Fibroblast of villous mesenchyme (primary cell): ENCODE measurements at places on chromosomes 4 and X. TPM values are rescaled to one million over a fixed set of nuclear protein-coding genes. Genes with fewer than 3 reads are reported as not detected.

DNA sequence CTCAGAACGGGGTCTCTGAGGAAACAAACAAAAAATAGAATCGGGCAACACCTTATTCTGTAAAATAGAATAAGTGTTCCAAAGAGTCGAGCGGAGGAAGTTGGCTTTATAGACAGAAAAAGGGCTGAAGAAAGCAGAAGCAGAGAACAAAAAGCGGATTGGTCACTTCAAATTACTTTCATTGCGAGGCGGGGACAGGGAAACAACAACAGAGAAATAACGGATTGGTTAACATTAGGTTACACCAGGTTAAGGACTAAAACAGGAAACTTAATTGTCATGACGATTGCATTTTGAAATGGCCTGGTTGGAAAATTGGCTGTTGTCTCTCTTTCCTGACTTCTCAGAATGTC, 433 bp upstream of the COQ2 start:
- peak; percentile 64 for DNase-seq

- no peak for DNase-seq
These were observed 45.7 kb downstream of the GPAT3 start for GRCh38 chr4:83581411-83582288.

The GNRHR gene
- under 0.01 TPM in 1 of 2 replicates, not detected in the other for total RNA-seq

The PARM1 gene
- total RNA-seq = 0.86 and 1.3 TPM in 2 replicates

The FGD1 gene
- total RNA-seq = 10.4 and 11.0 TPM in 2 replicates

The GAGE12E gene
- not detected in 2 replicates for total RNA-seq

GRCh38 chrX:135931644-135932487, 38.4 kb downstream of the SAGE1 start:
- peak; percentile 20 for DNase-seq

- DNase-seq = peak; percentile 86
These were observed 371.7 kb downstream of the BCOR start for GRCh38 chrX:39725928-39726619.

GRCh38 chr4:112889619-112890527, 159.6 kb upstream of the ANK2 start:
- peak; percentile 88 for DNase-seq

DNA sequence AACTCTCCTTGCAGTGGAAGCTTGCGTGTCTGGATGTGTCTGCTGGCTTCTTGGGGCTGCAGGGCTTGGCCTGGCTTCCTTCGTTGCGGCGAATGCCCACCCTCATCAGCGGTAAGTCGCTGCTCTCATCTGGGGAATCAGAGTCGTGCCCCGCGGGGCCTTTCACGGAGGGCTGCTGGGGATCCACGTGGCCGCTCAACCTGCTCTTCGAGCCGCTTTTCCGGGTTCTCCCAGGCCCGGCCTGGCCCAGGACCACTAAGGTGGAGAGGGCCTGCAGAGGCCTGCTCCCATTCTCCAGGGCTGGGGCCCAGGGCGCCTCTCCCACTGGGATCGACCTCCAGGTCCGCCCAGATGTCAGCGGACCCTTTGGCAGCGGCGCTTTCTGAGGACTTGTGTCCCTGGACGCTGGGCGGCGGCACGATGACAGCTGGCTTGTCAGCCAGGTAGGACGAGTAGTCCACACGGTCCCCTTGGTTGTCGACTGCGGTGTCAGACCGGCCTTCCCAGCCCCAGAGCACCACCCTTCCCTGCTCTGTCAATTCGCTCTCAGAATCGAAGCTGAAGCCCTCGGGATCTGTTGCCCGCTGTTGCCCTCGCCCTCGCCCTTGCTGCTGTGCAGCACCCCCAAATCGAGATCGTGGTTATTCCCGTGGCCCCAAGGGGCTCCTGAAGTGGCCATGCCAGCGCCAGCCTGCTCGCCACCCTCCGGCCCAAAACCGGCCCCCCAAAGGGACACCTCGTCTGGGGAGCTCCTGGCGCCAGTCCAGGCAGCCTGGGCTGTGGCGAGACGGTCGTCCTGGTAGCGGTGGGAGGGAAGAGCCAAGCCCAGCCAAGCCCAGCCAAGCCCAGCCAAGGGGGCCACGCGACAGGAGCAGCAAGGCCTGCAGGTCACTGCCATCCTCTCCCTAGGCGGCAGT, 37.8 kb upstream of the NHSL2 start:
- DNase-seq = no peak

The HMX1 gene
- not detected in 2 replicates for total RNA-seq

The BEND4 gene
- not detected in 2 replicates for total RNA-seq

The CSN1S1 gene
- not detected in 2 replicates for total RNA-seq

The BEX4 gene
- 6.0 and 7.1 TPM in 2 replicates for total RNA-seq

GRCh38 chr4:1309261-1310010, 19.7 kb downstream of the MAEA start:
- peak; percentile 96 for DNase-seq

DNA sequence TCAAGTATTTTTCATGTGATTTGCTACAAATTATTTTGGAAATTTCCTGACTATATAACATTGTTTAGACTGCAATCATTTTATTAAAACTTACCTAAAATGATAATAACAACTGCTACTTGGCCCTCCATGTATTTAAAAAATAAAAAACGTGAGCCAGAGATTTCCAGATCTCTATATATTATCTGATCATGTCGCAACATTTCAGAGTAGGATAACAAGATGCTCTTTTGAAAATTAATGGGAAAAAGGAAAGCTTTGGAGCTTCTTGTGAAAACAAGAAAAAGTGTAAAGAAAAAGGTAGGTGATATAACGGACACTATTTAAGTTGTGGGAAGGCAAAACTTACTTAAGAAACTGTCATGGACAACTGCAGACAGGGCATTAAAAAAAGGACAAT, 14.9 kb upstream of the MAB21L2 start:
- no peak for DNase-seq

The EREG gene
- total RNA-seq = 1.3 and 5.2 TPM in 2 replicates

- no peak for DNase-seq
These were observed 501.1 kb downstream of the KCNIP4 start for GRCh38 chr4:21447301-21448054.

The TAF7L gene
- total RNA-seq = 0.32 and 1.3 TPM in 2 replicates

DNA sequence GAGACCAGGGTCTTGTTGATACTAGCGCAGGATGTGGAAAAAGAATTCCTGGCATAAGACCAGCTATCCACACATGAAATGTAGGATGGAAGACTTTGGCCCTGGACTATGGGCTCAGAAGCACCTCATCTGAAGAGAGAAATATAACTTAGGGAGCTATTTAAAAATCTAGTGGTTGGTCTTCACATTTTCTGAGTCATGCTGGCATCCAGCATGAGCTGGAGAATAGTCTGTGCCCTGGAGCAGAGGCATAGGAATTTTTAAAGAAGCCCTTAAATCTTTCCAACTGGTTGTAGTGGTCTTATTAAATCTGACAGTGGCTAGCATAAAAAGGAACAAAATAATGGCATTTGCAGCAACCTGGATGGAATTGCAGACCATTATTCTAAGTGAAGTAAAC, 86.3 kb downstream of the SMARCA5 start:
- no peak for DNase-seq

GRCh38 chr4:90621080-90621479, 493.9 kb downstream of the CCSER1 start:
- DNase-seq = no peak

The OTUD4 gene
- total RNA-seq = 25.4 and 33.2 TPM in 2 replicates
